Lung (tissue), 17 donors: ENCODE measurements at places on chromosomes 12 and 14.

DNA sequence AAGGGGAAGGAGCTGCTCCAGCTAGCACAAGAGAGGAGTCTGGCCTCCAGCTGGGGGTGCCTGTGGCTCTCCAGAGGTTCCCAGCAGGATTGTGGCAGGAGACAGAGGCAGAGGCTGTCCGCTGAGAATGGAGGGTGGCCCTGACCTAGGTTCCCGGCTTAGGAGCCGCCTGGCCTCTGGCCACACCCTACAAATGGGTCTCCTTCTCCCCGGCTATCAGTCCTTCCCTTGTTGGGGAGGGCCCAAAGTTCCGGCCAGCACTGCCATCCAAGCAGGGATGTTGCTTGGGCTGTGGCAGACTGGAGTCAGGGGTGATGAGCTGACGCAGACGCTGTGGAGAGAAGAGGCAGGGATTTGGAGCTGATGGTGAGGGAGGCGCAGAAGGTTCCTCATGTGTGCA is 23.1 kb downstream of the SLC6A12 start:
- DNase-seq, result no peak

- DNase-seq, result peak; percentile 47
These were observed 55.2 kb downstream of the SLC38A4 start for GRCh38 chr12:46770501-46771183.

GRCh38 chr12:117331691-117332090 is 29.7 kb downstream of the NOS1 start:
- no peak for DNase-seq

DNA sequence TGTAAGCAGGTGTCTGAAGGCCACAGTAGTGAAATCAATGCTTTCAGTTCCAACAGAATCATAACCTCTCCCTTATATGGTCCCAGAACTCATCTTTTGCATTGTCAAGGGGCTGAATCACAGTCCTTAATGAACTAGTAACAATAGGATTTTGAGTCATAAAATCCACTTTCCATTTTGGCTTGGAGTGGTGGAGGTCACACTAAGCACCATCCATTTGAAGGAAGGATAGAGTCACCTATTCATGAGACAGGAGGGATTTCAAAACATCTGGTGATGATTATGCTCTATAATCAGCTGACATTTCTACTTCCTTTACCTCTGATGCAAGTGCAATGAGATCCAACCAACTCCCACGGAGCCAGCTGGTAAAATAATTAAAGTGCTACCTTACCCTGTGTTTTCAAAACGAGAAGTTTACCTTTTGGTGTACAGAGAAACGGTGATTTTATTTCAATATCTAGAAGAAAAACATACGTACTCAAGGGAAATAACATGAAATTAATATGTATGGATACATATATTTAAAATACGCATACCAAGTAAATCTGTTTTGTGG is 59.1 kb downstream of the TMEM132D start:
- no peak for DNase-seq

DNA sequence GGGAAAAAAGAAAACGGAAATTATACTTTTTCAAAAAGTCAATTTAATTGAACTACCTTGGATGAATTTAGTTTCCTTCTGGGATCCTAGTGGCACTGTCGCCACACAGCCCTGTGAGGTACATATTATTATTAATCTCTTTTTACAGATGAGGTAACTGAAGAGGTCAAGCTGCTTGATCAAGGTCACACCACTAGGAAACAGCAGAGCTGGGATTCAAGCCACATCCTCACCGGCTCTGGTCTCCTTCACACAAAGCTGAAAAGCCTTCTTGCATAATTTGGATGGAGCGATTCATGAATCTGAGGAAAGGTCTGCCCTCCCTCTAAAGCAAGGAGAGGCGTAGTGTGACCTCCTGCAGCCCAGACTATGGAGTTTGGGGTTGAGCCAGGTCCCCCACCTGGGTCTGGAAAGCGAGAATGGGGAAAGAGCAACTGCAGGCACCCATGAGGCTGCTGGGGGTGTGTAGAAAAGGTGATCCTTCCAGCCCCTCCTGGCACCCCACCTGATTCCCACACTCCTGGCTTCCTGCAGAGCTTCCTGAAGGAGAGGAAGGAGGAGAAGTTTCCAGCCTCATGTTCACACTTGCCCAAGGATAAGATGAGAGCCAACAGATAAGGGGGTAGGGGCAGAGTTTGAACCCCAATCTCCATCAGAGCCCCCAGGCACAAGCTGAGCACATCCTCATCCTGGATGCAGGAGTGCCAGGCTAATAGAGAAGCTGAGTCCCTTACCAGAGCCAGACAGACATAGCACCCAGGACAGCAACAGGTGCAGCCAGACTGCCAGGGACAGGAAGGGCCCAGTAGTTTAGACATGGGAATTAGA is 3.9 kb upstream of the KRT79 start:
- DNase-seq, result no peak

DNA sequence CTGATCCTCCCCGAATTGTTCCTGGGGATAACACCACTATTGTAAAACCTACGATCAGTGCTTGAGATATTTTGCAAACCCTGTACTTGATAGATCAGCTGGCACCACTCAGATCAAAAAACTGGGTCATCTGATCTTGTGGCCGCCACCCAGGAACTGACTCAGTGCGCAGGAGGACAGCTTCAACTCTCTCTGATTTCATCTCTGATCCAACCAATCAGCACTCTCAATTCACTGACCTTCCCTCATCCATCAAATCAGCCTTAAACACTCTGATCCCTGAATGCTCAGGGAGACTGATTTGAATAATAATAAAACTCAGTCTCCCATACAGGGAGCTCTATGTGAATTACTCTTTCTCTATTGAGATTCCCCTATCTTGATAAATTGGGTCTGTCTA is 4.2 kb upstream of the XPOT start:
- no peak for DNase-seq

DNA sequence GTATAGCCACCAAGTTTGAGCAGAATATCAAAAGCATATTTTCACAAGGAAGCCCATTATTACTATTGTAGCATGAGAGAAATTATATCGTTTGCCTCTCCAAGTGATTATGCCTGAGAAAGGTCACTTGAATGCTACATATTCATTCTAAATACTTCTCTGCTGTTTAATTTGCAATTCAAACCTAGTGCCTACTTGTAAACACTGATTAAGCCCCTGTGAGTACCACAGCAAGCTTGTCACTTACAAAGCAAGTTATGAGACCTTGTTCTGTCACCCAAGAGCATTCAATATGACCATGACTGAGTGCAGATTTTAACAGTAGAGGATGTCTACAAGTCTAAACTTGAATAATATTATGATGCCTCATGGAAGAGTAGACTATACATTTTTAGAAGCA is 124.7 kb upstream of the SSTR1 start:
- DNase-seq, result no peak

DNA sequence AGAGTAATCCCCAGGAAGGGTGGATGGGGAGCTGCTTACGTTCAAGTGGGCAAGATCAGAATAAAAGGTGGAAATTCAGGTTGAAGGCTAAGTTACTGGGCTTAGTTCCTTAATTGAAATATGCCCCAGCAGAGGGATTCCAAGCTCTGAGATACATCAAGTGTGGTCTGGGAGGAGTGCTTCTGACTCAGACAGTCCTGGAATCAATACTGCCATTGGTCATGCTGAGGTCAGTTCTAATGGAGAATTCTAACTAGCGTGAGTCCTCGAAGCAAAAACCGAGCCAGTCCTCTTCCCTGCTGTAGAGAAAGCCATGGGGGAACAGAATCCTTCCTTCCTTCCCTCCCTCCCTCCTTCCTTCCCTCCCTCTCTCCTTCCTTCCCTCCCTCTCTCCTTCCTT is 39.9 kb downstream of the NOS1 start:
- no peak for DNase-seq

GRCh38 chr12:88253371-88253978 is 111.4 kb downstream of the TMTC3 start:
- no peak for DNase-seq

GRCh38 chr12:111437816-111438454 is 32.2 kb downstream of the SH2B3 start:
- DNase-seq, result no peak

- DNase-seq, result no peak
These were observed 17.2 kb upstream of the PIWIL1 start for GRCh38 chr12:130320536-130320935.

GRCh38 chr14:53571641-53572328 is 384.8 kb downstream of the BMP4 start:
- DNase-seq, result peak; percentile 89

DNA sequence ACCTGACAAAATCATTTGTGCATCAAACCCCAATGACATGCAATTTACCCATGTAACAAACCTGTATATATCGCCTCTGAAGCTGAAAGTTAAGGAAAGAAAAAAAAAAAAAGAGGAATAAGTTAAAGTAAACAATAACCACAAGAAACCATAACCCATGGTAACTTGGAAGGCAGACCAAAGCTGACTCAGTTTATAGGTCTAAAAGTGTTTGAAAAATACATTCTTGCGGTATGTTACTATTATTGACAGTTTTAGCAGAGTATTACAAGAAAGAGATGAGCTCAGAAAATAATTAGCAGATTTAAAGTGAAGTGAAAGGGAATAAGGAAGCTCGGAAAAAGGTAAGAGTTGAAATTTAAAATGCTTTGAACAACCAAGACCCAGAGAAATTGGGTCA is 34.4 kb upstream of the MGAT4C start:
- no peak for DNase-seq

DNA sequence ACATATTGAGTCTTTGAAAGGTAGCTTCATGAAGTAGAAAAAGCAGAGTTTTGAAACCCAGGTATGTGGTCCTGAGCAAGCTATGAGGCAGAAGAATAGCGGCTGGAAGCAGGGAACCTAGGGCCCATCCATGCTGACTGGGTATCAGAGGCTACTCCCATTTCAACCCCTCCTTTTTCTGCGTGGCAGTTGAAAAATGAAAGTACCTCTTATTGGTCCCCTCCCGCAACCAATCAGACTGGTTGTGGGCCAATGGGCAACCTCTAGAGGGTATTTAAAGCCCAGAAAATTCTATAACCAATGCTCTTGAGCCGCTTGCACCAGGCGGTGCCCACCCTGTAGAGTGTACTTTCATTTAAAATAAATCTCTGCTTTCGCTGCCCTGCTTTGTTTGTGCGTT is 1.6 kb upstream of the SNRPF start:
- DNase-seq, result no peak

DNA sequence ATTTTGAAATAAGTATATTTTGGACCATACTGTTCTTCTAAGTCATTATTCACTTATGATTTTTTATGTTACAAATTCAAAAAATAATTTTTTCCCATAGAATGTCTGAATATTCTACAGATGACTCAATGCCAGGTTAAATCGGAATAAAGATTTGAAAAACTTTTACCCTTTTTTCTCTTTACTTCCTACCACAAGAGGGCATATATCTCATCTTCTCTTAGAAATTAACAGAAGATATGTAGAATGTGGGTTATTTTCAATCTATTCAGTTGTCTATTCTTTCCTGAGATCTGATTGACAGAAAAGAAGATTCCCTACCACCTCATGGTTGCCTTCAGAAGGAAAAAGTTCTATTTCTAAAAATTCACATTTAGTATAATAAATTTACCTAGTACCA is 53.0 kb upstream of the KITLG start:
- no peak for DNase-seq

DNA sequence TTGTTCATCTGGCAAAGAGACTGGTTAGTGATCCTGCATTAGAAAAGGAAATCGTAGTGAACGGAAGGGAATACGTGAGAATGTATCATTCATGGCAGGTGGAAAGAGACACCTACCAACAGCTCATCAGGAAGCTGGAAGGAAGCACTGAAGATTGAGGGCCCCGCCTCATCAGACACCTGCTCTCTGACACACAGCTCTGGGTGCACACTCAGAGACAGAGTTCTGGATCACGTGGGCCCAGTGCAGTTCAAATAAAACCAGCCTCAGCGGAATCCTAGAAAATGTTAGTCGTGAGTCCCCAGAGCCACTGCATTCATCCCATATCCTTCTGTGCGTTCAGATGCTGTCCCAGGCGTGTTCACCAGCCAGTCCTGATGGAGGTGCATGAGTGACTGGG is 129.7 kb downstream of the GLT1D1 start:
- DNase-seq, result no peak

DNA sequence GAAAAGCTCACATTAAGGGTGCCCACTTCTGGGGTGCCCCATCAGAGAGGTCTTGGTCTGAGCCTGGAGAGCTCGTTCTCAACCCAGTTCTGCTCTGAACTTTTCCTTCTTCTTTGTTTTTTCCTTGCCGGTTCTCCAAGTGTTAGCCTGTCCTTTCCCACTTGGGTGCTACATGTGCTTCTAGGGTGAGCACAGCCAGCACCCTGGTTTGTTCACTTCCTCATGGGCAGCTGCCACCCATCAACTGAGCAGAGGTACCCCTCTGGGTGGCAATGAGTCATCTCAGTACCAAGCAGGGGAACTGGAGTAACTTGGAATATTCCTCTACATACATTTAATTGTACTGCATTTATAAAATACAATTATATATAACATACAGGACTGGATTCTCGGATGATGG is 3.9 kb upstream of the SYNE3 start:
- DNase-seq, result no peak
